Stimulated activated CD4-positive, alpha-beta T cell treated with anti-CD3 and anti-CD28 coated beads, Interleukin-4, amount 100 ng/mL, for 48 hours (primary cell): ENCODE measurements at places on chromosomes 12 and 14.
A peak's percentile ranks its signal among the peaks of the same experiment; 100 is the strongest.

GRCh38 chr12:22064968-22065367, 18.9 kb downstream of the CMAS start:
- DNase-seq = no peak

GRCh38 chr12:20451761-20452160, 83.4 kb downstream of the PDE3A start:
- no peak for DNase-seq

DNA sequence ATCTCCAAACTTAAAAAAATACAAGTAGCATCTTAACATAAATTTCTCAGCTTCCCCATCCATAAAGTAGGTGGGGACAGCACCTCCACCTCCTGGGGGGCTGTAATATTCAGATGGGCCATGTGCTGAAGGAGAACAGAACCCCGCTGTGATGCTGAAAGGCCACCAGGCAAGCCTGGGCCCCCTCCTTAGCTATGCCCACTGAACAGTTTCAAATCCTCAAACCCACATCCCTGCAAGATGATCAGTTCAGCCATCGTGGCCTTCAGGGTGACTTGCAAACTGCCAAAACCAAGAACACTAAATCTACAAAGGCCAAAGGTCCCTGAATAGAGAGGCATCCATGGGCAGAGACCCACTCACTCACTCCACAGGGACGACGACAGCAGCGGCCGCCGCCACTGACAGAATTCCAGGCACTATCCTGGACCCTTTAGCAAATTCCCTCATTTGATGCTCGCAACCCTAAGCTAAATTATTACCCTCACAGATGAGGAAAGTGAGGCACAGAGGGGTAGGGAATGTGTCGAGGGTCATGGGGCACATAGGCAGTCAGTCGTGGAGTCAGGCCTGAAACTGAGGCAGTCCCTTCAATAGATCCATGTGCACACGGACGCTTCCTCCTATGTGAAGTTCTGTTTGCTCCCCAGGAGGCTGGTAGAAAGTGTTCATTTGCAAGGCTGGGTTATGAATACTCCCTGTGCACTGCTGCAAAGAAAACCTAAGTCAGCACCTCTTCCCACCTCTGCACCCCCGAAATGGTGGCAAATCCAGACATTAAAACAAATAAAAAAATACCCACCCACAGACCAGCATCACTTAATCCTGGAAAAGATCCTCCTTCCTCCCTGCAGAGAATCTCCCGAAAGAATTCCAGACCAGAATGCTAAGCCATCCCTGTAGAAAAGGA, 5.9 kb downstream of the ITPK1 start:
- no peak for DNase-seq

GRCh38 chr14:22547313-22547947, 41.6 kb downstream of the DAD1 start:
- DNase-seq = no peak

DNA sequence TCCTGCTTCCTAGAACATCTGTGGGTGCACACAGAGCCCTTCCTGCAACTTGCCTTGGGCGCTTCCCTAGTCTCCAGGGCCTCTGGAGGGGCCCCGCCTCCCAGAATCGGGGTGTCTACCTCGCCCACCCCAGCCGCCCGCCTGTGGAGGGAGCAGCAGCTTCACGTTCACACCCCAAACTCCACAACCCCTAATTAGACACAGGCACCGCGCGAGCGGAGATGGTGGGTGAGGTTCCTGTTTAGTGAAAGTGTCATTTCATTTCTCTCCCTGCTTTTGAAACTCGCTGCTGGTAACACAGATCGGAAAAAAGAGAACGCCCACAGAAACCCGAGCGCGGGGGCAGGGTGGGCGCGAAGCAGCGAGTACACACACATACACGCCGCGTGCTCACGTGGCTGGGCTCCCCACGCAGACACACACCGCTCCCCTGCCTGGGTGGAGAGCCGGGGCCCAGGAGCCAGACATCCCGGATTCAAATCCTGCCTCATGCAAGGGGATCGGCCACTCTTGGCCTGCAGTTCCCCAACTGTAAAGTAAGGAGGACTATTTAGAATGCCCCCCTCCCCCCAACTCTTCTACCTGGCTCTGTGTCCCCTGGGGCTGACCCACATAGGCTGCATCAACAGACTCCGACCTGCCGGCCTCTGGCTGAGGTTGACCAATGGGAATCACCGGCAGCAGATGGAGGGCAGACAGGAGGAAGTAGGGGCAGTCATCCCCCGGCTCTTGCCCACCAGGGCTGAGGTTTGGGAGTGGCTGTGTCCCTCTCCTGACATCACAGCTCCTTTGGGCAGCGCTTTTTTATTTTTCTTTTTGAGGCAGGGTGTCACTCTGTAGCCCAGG, 79.2 kb upstream of the NCOR2 start:
- DNase-seq = peak; percentile 36

DNA sequence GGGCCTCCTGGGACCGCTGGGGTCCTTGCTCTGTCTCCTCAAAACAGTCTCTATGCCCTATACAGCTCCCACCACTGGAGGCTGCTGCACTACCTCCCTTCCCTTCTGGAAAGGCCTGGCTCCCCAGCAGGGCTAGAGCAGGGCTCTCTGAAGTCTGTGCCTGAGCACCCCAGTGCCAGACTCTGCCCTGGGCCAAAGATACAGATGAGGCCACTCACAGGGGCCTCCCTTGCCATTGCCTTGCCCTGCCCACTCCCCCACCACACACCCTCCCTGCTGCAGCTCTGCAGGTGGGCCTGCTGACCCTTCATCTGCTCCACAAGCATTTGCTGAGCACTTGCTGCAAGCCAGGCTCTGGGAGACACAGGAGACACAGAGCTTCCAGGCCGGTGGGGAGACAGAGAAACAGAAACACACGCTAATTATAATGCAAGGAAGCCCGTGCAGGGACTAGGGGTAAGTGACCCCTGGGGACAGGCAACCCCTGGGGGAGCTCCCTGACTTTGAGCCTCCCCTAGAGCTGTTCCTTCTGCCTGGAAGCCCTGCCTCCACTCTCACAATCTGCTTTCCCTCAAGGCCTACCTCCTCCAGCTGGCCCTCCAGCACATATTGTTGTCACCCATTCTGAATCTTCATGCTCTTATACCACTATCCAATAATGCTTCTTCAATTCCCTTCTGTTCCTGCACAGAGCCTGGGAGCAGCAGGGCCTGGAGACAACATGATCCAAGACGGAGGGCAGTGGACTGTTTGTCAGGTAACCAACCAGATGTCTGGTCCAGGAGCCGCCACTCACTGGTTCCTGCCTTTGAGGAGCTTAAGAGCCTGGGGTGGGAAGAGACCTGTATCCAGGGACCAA, 32.6 kb upstream of the PNMA1 start:
- no peak for DNase-seq

- no peak for DNase-seq
These were observed 7.4 kb upstream of the KRT74 start for GRCh38 chr12:52581066-52581465.

- no peak for DNase-seq
These were observed 7.1 kb upstream of the TBX5 start for GRCh38 chr12:114412825-114413749.

- DNase-seq = peak; percentile 57
These were observed at the start of gene SLC2A3 for GRCh38 chr12:7935590-7936581. TSS of gene SLC2A3 (minus strand) at chr12:7936187. CDS start at chr12:7936034, 153 bp downstream.

- no peak for DNase-seq
These were observed 365.7 kb upstream of the FKBP4 start for GRCh38 chr12:2429032-2429431.

GRCh38 chr12:76143343-76144244, 59.1 kb upstream of the NAP1L1 start:
- DNase-seq = no peak

- no peak for DNase-seq
These were observed 67.5 kb upstream of the SLC35F4 start for GRCh38 chr14:57933349-57933748.

DNA sequence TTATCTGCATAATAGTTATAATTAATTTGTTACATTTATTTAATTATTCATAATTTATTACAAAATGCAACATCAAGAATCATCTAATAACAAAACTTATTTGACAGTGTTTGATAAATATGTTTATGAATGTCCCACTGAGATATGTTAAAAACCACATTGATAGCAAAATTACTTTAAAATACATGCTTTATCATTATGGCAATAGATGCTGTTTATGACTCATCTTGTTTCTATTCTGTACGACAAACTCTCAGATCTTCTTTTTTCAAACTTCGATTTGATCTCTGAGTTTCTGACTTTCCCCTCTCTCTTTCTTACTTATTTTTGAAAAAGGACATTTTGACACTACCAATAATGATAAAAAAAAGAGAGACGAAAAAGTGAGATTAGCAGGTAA, 56.8 kb upstream of the LRRK2 start:
- no peak for DNase-seq

- DNase-seq = no peak
These were observed 18.8 kb downstream of the RPH3A start for GRCh38 chr12:112810235-112810917.

- DNase-seq = no peak
These were observed 76.4 kb upstream of the METAP2 start for GRCh38 chr12:95397571-95397970.

GRCh38 chr12:62407587-62407986, 59.0 kb upstream of the MON2 start:
- DNase-seq = no peak

DNA sequence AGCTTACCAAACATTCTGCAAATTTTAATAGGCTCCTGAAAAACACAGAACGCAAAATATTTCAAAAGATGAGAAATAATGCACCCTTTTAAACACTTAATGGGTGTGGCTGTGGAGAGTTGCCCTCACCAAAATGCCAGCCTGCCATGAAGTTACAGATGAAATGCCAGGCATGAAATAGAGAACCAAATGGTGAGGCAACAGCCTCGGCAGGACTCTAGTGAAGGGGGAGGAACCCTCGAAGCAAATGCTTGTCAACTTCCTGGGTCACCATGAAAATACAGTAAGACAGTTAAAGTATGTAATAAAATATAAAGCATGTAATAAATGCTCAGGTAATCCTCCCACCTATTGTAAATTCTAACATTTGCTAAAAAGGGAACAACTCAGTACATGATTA, 24.1 kb downstream of the DUSP16 start:
- DNase-seq = no peak

DNA sequence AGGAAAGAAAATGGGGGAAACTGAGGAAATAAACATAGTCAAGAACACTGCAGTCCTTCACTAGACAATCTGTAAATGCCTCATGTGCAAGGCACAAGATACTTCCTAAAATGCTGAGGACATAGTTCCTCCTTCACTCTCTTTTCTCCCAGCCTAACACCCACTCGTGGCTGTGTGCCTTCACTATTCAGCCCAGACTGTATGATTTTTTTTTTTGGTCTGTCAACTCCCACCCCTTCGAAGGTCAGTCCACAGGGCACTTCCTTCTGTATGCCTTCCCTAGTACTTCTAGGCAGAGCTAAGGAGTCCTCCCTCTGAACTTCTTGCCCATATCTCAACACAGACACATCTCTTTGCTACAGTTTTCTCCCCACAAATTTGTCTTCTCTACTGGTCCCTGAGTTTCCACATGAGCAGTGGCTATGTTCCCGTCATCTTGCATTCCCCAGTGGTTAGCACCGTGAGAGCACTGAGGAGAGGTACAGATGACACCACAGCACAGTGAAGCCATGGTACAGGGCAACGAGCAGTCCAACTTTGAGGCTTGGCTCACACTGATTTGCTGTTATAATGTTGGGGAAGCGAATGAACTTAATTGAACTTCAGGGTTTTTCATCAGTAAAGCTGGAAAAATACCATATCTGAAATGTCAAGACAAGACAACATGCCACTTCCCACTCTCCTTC, 24.1 kb upstream of the SYCP3 start:
- DNase-seq = no peak

DNA sequence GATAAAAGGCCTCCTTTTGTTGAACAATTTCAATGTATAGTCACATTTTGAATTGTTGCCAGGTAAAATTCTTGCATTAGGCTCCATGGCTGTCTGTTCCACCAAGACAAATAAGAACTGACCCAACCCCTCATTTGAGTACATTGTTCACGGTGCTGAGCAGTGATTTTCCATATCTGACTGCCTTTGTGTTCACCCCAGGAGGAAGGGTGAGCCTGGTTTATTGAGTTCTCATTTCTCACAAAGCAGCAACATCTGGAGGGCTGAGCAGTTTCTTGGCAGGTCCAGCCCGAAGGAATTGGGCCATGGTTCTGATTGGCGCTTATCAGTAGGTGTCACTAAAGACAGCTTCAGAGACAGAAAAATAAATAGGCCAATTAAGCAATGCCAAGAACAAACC, 149.1 kb downstream of the BMP4 start:
- no peak for DNase-seq

DNA sequence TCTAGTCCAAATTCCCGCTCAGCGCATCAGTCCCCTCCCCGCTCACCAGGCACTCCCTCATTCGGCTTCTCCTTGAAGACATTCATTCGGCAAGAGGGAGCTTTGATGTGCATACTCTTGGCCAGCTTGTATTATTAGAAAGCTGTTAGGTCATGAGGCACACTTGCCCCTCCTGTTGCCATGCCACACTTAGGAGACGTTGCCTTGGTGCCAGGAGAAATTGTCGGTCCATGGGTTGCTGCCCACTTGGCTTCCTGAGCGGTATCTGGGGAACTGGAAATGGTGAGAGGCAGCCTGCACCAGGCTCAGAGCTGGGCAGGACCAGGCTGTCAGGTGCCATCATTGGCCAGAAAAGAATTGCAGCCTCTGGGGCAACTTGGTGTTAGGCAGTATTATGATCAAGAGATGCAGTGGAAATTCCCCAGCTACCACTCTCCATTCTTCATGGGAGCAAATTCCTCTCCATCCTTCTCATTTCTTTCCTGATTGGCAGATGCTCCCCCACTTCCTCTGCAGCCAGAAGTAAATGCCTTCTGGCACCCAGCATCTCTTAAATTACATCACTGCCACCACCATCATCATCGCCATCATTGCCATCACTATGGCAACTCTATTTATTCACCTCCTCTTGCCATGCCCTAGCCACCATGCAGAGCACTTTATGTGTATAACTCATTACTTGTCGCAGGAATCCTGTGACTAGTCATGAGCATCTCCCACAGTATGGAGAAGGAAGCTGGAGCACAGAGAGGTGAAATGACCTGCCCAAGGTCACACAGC, 12.4 kb downstream of the CABP1 start:
- DNase-seq = no peak

- no peak for DNase-seq
These were observed 77.9 kb downstream of the SPTB start for GRCh38 chr14:64801800-64802199.

- DNase-seq = no peak
These were observed 424.2 kb downstream of the BCL11B start for GRCh38 chr14:98847521-98848468.

- no peak for DNase-seq
These were observed 6.8 kb downstream of the KRT71 start for GRCh38 chr12:52546126-52546525.
